ENCODE measurements at places on chromosomes 7 and 10.

DNA sequence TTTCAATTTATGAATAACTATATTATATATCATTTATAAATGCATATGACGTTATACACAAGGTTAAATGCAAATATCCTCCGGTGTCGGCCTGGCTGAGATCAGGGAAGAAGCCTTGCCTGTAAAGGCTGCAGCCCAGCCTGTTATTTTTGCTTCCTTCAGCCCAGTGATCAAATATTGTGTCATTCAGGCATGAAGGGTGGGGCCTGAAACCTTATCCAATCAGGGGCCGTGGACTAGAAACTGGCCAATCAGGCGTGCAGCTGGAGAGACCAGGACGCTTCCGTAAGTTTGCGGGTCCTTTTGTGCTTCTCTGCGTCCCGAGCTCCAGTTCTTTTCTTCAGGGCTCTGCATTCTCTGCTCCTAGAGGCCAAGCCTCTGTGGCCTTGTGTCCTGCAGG, at the start of gene ZNF722:
Gene ZNF722, plus strand, starts transcription at position 301 of the 400 bp plus-strand sequence. CDS start 113 bp downstream, outside the sequence.
- DNase-seq: no peak

DNA sequence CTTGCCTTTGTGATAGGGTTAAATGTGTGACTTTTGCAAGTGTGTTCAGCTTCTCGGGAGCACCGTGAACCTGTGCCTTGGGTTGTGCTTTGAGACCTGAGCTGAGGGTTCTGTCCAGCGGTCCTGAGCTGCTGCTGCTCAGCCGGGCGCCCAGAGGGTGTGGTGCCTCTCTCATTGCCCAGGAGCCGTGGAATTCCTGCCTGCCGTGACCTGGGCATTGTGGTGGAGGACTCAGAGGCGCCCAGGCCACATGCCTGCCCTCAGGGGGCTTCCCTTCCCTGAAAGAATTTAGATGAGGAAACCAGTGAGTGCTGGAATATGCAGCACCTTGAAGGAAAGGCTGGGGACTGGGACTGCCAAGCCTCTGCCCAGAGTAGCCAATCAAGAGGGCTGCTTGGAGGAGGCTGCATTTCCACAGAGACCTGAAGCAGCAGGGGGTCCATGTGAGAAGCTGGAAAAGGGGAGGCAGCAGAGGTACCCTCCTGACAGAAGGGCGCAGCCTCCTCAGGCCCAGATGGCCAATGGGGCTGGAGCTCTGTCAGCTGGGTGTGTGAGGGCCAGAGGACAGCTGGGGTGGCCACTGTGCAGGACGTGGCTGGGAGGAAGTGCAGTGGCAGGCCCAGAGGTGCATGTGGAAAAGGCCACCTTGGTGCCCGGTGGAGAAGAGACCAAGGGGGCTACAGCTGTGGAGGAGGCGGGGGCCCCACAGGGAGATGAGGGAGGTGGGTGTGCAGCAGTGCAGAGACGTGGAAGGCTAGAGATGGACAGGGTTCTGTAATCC, 107.3 kb downstream of the NKX6-2 start:
- no peak for DNase-seq

DNA sequence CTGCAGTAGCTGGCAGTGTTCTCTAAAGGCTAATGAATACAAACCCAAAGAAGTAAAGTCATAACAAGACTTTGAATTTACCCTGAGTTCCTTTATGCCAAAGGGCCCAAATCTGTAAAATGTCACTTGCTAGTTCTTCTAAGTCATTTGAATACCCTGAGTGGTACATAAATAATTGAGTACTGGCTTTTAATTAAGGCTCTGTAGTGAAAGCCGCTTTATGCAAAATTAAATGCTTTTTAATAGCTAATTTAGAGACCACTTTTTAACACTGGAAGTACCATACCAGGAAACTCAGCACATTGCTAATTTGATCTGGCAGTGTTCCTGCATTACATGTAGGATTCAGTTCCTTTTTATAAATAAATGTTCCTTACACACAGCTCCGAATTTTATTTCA, 24.0 kb upstream of the TSPAN13 start:
- DNase-seq: no peak

DNA sequence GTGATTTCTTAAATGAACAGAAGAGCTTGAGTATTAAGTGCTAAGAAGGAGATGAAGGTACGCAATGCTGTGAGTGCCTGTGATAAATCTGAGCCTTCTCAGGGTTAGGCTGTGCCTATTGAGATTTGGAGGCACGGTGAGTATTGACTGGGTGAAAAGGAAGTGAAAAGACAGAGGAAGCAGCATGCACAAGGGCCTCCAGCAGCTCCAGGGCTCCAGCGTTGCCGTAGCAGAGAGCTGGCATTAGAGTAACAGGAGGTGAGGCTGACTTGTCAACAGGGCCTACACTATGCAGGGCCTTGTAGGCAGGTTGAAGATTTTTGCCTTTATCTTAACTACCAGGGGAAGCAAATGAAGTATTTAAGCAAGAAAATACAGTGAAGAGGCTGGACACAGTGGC, 54.1 kb upstream of the PDCD4 start:
- DNase-seq: no peak

GRCh38 chr10:21398563-21399231, 126.8 kb downstream of the SKIDA1 start:
- no peak for DNase-seq

DNA sequence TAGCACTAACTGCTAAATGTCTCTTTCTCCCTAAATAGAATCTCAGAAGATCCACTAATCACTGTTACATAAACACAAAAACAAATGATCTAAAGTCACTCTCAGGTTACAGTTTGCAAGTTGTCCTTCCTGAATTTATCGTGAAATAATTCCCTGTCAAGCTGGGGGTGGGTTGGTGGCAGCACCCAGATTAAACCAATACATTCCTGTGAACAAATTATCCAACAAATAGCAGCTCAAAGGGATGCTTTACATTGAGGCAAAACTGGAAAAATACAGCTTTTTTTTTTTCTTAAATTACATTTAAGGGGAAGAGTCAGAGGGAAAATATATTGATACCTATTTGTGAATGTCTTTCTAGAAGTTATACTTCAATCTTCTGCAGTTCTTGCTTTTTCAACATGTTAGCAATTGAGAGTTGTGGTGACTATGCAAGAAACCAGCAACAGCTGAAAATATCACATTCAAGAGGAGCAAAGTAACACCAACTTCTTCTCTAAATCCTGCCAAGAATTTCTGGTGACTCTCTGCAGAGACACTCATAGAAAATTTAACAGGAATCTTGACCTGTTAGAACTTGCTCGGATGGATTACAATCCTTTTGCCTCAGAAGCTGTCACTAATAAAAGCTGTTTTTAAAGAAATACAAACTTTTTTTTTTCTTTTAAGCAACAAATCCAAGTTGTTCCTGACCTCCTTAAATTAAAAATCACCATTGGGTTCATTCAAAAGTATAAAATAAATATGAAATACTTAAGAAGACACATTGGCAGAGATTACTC, 18.9 kb downstream of the LMOD2 start:
- DNase-seq: no peak

- DNase-seq: no peak
Observed at GRCh38 chr7:121913947-121914675, 41.1 kb downstream of the PTPRZ1 start.

- DNase-seq: no peak
Observed at GRCh38 chr10:35848412-35848811, 206.3 kb upstream of the FZD8 start.

DNA sequence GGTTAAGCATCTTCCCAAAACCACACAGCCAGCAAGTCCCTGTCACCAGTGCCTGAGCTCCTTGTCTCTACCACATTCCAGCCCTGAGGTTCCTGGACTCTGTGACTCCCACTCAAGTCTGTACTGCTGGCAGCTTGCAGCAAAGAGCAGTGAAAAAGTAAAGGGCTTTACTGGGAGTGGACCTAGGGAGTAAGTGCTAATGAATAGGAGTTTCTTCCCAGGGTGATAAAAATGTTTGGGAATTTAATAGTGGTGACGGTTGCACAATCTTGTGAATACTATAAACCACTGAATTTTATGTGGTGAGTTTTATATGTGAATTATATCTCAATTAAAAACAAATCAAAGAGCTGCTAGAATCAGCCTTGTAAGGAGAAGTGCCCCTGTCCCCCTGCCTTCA, 22.6 kb downstream of the HSPA12A start:
- DNase-seq: no peak

DNA sequence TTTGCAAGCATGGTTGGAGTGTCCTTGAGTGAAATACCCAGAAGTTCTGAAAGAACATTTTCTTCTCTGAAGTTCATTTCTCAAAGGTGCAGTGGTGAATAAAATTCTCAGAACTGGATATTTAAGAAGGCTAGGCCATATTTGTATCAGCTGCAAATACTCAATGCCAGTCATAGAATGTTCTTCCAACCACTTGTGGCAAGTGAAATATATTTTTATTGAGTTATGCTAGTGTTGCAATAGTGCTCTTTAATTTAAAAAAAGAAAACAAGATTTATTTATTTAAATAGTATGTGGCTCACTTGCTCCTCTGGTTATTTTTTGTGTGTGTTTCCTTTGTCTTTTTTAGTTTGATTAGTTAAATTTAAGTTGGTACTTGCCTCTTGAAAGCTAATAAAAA, 64.5 kb downstream of the PALS2 start:
- DNase-seq: no peak

DNA sequence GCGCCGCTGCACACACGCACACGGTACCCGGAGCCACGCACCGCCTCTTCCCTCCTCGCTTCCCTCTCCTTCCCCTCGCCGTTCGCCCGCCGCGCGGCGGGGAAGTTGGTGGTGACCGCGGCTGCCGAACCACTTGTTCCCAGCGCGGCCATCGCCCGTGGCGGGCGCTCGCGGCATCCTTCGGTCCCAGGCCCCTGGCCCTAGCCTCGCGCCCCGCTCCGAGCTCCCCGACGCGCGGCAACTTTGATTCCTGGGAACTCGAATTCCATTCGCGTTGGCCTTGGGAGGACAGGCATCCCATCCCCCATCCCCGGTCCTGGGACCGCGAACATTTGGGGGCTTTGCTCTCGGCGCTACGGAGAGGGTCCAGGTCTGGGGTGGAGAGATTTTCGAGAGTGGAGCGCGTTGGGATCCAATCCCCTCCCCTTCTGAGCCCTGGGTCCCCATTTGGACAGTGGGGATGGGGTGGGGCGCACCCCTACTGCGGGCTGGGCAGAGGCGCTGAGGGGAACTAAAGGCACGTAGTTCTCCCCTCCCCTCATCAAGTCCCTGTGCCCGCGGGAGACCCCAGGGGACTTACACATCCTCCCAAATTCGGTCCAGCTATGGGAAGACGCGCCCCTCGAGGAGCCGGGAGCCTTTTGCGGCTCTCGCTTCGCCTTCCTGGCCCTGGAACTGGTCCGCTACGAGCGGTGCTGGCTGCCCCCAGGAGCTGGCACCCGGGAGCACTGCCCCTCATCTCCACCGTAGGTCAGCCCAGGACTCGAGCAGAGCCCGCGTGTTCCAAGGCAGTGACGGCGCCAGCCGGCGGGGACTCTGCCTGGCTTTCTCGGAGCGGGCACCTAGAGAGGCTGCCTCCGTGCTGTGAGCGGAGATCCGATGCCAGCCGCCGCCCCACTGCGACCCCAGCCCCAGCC, 834 bp downstream of the CDH23 start:
- DNase-seq: no peak

DNA sequence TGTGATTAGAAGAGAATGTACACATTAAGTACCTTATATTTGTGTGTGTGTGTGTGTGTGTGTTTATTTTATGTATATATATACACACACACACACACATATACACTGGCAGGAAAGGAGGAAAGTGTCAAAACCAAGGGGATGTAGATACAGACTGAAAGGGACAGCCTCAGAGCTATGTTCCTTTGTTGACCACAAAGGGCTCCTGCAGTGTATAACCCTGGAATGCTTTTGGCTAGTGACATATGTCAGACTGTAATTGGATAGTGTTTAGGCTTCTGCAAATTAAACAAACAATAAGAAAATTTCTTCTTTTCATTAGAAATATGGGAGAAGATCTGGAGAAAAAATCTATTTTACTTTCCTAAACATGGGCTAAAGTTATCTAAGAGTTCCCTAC, 15.9 kb downstream of the GBF1 start:
- no peak for DNase-seq

DNA sequence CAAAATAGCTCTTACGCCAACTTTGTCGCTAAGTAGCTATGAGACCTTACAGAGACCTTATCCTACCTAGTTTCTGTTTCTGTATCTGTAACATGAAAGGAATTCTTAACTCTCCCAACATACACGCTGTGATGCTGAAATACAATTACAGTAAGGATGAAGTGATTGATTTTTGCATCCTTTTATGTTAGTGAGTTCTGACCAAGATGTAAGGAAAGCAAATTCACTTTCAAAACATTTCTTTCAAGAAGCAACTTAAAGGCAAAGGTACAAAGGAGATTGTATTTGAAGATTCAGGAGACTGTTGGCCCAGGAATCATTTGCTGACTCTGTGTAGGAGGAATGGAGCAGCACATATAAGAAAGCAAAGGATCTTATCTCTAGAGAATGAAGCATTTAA, 7.1 kb upstream of the ANK3 start:
- no peak for DNase-seq

GRCh38 chr10:122877264-122877663, 2.1 kb downstream of the FAM24B start:
- DNase-seq: no peak

GRCh38 chr7:15175152-15175551, 272.6 kb upstream of the DGKB start:
- DNase-seq: no peak

GRCh38 chr10:103431902-103432301, 20.3 kb downstream of the CALHM2 start:
- no peak for DNase-seq

DNA sequence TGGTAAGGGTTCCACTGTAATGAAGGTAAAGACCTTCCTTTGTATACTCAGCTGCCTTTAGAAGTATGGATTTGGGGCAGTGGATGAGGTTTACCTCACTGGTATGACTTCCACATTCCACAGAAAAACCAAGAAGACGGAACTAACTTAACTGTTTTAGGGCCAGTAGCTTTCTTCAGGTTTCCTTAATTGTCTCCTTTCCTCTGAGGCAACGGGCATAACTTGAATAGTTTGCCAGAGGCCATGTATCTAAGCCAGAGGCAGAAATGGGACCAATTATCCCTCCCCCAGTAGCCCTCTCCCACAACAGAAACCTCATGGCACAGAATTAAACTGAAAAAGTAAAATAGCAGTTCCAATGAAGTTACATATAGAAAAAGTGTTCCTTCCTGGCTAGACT, 281.7 kb downstream of the PHTF2 start:
- DNase-seq: no peak

GRCh38 chr7:146636581-146636980, 520.0 kb downstream of the CNTNAP2 start:
- no peak for DNase-seq

DNA sequence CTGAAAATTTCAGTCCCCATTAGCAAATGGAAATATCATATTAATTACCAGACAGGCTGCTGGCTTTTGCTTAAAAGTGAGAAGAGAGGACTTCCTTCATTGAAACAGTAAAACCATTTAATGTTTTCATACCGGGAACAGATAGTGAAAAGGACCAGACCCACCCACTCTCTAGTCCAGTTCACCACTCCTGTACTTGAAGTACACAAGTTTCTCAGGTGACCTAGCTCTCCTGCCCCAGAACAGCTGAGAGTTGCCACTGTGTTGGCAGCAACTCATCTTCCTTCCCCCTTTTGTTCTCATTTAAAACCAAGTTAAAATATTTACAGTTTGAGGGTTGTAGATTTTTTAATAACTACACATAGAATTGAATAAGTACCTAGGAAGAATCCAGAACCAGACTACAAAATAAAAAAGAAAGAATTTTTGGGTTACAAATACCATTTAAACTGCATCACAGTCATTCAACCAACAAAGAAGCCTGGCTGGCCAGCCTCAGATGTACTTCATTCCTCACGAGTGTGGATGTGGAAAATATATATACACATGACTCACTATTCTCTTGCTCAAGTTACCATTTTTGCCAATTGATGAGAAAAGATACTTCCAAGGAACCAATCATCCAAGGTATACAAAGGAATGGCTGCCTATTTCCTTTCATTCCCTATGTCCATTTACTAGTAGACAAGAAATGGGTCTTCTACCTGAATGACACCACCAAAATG, 68.1 kb downstream of the VPS41 start:
- DNase-seq: no peak

Data from CD8-positive, alpha-beta memory T cell (primary cell).